ENCODE measurements at places on chromosomes 1 and 21.

DNA sequence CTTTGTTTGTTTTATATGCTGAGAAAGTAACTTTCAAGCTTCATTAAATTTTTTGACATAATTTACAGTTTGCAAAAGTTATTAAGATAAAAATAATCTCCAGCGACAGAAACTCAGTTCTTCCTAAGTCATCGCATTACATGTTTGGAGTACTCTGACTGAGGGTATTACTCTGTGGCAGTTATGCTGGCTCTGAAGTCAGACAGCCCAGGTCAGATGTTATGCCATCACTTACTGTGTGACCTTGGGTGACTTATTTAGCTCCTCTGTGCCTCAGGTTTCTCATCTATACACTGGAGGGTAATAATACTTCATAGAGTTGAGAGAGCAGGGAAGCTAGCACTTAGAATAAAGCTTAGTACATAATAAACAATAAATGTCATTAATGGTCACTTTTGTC lies 26.4 kb downstream of the PRKAA2 start:
- DNase-seq: no peak

DNA sequence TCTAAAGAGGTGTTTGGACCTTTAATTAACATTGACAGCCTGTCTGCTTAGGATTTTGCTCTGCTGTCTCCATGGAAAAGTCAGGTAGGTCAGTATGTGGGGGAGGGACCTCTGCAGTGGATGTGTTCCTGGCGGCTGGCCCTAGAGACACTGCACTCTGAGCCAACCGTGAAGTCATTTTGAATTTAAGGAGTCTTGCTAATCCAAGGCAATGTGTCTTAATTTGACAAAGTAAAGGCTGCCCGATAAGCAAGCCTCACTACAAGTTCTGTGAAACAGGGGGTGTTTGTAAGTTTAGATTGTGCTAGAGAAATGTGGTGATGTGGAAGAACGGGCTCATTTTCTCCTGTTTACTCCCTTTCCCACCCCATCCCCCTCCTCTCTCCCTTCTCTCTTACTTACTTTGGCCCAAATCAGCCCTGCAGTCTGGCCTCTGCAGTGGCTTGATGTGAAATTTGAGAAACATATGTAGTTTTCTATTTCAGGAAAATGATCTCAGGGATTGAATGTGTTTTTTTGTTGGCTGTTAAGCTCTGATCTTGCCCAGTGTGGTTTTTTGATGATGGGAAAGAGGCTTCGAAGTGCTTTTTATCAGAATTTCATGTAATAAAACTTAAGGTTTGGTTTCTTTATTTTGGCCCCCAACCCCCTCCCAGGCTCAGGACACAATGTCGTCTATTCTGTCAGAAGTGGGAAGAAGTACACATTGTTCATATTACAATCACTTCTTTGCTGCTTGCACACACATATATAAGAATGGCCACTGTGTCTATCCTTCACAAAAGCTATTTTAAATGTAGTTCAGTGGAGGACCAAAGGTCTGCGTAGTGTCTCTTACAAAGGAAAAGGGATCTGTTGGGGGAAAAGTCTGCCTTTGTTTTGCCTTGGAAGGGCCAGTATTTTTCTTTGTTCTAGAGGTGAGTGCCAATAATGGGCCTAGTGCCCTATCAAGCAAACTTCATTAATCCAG lies 96.6 kb downstream of the FGGY start:
- DNase-seq: no peak

DNA sequence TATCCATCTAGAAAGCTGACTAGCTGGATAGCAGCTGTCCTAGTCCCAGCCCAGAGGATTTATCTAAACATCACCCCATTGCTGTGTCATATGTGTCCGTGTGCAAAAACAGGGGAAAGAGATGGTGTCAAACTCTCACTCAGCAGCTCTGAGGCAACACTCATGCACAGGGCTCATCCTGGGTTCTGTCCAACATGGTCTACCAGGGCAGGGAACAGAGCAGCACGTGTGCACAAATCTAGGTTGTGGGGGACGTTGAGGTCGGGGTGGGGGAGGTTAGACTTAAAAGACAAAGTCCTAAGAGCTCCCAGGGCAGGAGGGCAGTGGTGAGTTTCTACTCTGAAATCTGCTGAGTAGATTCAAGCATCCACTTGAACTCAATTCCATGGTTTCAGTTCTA lies 16.2 kb downstream of the PI4KB start:
- DNase-seq: no peak

DNA sequence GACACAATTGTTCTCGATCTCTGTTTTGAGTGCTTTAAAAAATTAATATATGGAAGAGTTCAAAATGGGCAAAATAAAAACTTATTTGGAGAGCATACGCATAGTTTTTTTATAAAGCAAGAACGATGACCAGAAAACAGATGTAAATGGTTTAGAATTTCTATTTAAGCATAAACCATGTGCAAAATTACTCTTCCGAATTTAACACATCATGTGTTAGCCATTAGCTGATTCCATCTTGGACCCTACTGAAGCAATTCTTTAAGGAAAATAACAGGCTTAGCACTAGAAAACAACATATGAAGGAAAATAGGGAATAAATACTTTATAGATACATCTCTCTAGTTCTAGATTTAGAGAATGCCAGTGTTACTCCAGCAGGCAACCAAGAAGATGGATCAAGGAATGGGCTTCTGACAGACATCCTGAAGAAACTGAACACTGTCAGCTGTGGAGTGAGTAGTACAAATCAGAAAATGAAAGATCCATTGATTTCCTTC lies 26.7 kb downstream of the CDC7 start:
- no peak for DNase-seq

- no peak for DNase-seq
Measured at GRCh38 chr21:15051644-15052458, 12.9 kb downstream of the NRIP1 start.

GRCh38 chr21:23543333-23543732 lies 2063.9 kb downstream of the MRPL39 start:
- no peak for DNase-seq

- no peak for DNase-seq
Measured at GRCh38 chr1:164579381-164579780, 20.4 kb downstream of the PBX1 start.

DNA sequence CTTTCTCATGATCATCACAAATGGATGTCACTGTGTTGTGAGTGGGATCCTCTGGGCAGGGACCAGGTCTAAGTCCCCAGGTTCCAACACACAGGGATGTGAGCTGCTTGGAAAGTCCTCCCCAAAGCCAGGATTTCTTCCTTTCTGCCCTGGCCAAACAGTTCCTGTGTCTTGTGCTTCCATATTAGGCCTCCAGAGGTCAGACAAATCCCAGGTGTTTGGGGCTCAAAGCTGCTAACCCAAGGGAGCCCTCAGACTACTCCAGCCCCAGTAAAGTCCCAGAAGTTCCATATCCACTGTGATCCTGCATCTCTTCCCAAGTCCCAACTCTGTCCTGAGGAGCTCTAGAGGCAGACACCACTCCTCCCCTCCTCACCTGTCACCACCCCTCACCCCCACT lies 27.7 kb upstream of the MAGOH start:
- no peak for DNase-seq

- DNase-seq: no peak
Measured at GRCh38 chr1:186735463-186735862, 55.2 kb upstream of the PTGS2 start.

- DNase-seq: no peak
Measured at GRCh38 chr1:36321119-36321951, 2.1 kb downstream of the EVA1B start.

GRCh38 chr1:160328184-160328583 lies 14.9 kb downstream of the COPA start:
- no peak for DNase-seq

DNA sequence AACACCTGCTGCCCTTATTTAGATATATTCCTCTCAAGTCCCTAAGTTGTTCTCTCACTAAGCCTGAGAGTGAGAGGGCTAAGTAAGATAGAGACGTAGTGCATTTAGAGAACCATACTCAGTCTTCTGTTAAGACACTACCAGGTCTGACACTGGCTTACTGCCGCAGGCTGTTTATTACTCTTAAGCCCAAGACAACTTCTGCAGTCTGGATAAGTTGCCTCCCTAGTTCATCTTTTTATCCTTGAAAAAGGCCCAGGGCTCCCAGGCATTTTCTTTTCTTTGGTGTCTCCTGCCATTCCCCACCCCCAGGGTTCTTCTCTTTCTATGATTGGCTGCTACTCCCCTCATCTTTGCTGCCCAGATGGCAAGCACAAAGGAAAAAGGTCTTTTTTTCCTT lies 38.7 kb downstream of the CACHD1 start:
- no peak for DNase-seq

- no peak for DNase-seq
Measured at GRCh38 chr21:25513810-25514209, 93.5 kb downstream of the MRPL39 start.

DNA sequence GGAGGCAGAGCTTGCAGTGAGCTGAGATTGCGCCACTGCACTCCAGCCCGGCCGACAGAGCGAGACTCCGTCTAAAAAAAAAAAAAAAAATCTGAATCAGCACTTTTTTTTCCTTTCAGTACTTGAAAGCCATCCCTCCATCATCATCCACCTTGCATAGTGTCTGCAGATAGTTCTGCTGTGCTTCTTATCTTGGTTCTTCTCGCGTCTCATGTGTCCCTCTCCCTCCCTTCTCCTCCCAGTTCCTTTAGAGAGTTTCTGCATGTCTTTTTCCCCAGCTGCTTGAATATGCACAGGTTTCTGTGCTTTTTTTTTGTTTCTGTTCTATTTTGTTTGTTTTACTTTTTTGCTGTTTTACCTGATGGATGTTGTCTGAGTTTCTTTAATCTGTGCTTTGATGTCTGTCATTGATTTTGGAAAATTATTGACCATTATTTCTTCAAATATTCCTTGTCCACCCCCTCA lies 3.9 kb upstream of the COL18A1 start:
- no peak for DNase-seq

- DNase-seq: no peak
Measured at GRCh38 chr1:2534687-2535441, 4.8 kb upstream of the HES5 start.

- no peak for DNase-seq
Measured at GRCh38 chr1:205939690-205940330, 3.4 kb downstream of the SLC26A9 start.

GRCh38 chr1:47763591-47764171 lies 233.5 kb downstream of the TRABD2B start:
- no peak for DNase-seq

DNA sequence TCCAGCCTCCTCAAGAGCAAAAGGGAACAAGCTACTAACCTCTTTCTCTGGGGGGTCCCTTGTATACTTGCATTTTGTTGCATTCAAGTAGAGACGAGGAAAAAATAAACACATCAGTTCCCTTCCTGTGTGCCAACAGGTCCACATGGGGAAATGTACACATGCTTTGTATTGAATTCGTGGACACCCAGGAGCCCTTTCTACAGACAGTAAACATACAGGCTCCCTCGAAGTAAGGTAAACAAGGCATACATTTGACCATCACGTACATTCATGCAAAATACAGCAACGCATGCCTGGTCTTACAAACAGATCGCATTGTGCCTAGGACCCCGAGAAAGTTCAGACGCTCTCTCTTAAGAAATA lies 1.1 kb downstream of the KCND3 start:
- no peak for DNase-seq

- DNase-seq: peak; percentile 42
Measured at GRCh38 chr1:150561254-150561973, 12.2 kb downstream of the ADAMTSL4 start.

GRCh38 chr1:181033128-181033798 lies 520 bp upstream of the MR1 start:
- no peak for DNase-seq

DNA sequence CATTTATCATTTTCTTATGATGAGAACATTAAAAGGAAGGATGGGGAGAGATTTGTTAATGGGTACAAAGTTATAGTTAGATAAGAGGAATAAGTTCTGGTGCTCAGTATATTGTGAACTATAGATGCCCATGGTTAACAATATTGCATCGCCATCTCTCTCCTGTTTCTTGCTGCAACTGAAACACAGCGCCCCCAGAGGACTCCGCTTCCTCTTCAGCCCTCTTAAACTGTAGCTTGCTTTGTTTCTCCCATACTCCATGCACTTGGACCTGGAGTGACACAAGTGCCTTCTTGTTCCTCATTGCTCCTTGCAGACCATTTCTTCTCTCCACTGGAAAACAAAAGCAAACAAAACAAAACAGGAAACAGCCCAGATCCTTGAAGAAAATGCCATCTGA lies 70.1 kb upstream of the NTPCR start:
- no peak for DNase-seq

DNA sequence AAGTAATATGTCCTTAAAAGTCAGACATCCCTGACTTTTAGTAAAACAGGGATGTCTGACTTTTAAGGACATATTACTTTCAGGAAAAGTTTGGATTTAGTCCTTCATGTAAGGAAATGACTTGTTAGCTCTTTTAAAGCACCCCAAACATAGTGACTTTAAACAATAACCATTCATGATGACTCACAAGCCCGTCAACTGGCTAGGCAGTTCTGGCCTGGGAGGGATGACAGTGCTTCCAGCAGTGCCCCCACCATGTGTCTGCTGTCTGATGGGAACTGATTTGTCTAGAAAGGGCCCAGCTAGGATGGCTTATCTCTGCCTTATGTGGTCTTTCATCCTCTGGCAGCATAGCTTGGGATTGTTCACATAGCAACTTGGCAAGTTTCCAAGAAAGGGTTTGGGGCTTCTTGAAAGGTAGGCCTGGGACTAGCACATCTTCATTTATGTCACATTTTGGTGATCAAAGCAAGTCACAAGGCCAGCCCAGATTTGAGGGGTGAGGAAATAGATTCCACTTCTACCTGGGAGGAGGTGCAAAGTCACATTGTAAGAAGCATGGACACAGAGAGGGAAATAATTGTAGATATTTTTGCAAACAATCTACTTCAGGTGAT lies 143.5 kb downstream of the C1orf94 start:
- no peak for DNase-seq

DNA sequence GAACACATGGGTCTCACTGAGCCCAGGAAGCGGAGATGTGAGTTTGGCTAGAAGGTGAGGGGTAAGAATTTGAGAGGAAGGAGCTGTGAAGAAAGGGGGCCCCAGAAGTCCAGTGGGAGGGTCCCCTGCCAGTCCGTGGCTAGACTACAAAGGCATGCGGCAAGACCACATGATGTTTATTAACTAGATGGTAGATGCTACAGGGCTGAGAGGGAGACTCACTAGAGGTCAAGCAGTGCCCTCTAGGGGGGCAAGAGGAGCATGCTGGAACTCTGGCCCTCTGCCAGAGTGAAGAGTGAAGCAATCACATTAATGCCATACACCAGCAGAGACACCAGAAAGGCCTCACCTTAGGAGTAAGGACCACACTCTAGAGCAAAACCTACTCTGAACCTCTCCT lies 12.2 kb downstream of the KIAA0319L start:
- peak; percentile 49 for DNase-seq
